ENCODE measurements at places on chromosomes 4 and X. TPM values are rescaled to one million over a fixed set of nuclear protein-coding genes. Genes with fewer than 3 reads are reported as not detected.

DNA sequence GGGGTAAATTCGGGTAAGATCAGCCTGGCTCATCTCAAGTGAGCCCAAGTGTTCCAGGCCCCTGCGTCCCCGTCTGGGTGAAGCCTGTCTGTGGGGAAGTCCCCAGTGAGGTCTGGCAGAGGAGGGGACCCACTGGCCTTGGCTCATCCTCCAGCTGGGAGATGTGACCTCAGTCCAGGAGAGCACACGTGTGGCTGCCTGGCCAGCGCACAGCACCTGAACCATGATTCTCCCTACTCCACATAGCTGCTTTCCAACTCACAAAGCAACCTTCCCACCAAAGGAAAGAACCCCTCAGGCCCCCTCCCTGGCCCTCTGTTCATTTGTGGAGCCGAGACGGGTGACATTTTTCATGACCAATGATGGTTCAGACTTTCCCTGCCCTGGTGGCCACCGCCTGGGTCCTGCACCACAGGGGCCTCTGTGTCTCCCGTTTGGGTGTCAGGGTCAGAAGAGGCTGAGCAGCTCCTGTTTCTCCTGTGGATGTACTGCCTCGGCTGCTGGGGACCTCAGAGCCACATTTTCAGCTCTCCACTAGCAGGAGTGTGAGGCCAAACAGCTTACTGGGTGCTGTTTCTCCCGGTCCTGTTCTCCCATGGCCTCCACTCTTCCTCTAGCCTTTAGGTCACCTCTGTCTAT is 111.4 kb downstream of the CPZ start:
- no peaks in the 10 kb centered on the region for H3K4me1 ChIP-seq
- no peak for DNase-seq
- no peak overlapping the region for H3K27ac ChIP-seq
- H3K4me3 ChIP-seq, result no peak overlapping the region
- H3K27me3 ChIP-seq, result peaks cover 70% of the 10 kb centered on the region

The DCAF8L2 gene
- polyA plus RNA-seq, result not detected

The TEX13D gene
- not detected for polyA plus RNA-seq

The ADGRG2 gene
- 0.51 TPM for polyA plus RNA-seq

- no peaks in the 10 kb centered on the region for H3K4me1 ChIP-seq
- no peak overlapping the region for H3K27ac ChIP-seq
- DNase-seq, result no peak
- H3K4me3 ChIP-seq, result no peak overlapping the region
- H3K36me3 ChIP-seq, result no peaks in the 10 kb centered on the region
Observed at GRCh38 chr4:153095448-153096204, 108.6 kb upstream of the TRIM2 start.

The UGT2B11 gene
- polyA plus RNA-seq, result not detected

The HSPA4L gene
- polyA plus RNA-seq, result 1.8 TPM

The UCP1 gene
- 0.22 TPM for polyA plus RNA-seq

DNA sequence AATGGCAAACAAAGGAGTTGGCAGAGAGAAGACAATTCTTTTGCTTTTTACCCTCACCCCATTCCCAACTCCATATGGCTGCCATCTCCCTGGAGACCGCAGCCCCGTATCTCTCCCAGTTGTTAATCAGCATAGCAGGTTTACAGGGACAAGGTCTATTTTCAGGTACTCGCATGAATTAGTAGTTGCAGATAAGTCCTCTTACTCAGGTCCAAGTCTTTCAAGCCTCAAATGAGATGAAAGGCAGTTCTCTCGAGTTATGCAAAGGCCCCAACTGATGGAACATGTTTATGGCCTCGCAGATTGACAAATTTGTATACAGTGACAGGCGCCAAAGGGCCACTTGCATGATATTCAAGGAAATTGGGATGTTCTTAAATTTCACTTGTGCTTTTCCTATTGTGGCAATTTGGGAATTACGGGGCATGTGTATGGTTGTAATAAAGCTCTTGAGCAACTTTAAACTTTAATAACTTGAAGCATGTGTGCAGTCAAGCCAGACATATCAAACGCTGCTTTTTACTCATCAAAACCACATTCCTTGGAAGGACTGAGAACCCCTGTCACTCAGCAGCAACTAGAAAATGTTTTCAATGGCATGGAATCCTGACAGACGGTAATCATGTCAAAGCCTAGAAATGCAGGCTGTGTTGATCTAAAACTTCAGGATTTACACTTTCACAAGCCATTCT is 45.1 kb downstream of the KDR start:
- no peaks in the 10 kb centered on the region for H3K27me3 ChIP-seq
- H3K36me3 ChIP-seq, result peaks cover 10% of the 10 kb centered on the region
- H3K4me3 ChIP-seq, result no peak overlapping the region

The CTAG1A gene
- not detected for polyA plus RNA-seq

The FRAS1 gene
- polyA plus RNA-seq, result 0.93 TPM
